ENCODE measurements at places on chromosomes 1 and 21. TPM values are rescaled to one million over a fixed set of nuclear protein-coding genes. Genes with fewer than 3 reads are reported as not detected.

The ICOSLG gene
- 10.2 TPM for total RNA-seq

The ROR1 gene
- total RNA-seq: 0.23 TPM

The CD34 gene
- 0.57 TPM for total RNA-seq

The RNF186 gene
- not detected for total RNA-seq

Data from T-cell (primary cell).